ENCODE measurements at places on chromosomes 1 and 21.

DNA sequence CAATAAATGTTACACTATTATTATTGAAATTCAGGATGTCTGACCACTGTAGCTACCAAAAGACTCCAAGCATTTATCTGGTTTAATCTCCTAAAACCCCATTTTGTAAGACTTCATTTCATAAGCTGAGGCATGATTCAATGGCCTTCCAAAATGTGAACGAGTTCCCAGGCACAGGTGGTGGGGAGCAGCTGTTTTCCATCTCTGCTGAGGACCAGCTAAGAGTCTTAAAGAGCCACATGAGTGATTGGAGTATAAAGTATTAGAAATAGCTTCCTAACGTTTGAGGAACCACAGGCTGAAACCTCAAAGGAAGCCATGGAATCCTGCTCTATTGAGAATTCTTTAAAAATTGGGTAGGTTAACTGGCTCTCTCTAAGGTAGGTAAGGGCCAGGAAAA lies 44.9 kb downstream of the SEC16B start:
- no peak for DNase-seq

DNA sequence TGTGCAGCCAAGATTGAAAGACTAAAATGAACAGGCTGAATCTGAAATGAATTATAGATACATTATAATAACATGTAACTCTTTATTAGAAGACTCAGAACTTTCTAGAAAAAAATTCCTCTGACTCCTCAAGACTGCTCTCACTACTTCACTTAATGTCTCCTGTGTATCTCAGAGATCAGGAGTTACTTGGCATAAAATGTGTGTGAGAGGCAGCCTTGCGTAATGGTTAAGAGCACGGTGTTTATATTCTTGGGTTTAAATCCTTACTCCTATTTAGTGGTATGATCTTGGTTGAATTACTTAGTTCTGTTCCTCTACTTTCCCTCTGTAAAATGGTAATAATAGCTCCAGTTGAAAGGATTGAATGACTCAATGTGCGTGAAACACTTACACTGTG lies 634.9 kb downstream of the LTN1 start:
- no peak for DNase-seq

- DNase-seq = no peak
These were observed 463.4 kb downstream of the CAMTA1 start for GRCh38 chr1:7248549-7249199.

DNA sequence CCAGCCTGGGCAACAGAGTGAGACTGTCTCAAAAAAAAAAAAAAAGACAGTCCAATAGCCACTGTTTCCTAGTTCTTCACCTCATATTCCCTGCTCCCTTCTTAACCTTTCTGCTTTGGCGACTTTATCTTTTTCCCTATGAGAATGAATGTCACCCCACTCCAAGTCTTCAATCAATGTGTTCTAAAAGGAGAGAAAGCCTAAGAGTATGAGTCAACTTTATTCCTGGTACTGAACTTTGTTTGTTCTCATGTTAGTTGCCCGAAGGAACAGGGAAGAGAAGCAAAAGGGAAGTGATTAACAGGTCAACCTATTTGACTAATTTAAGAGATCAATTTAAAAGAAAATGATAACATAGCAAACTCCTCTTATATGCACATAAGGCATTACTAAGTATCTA lies 39.9 kb upstream of the SLC16A1 start:
- DNase-seq = no peak

- DNase-seq = no peak
These were observed 7.0 kb upstream of the RNF19B start for GRCh38 chr1:32971576-32971975.

DNA sequence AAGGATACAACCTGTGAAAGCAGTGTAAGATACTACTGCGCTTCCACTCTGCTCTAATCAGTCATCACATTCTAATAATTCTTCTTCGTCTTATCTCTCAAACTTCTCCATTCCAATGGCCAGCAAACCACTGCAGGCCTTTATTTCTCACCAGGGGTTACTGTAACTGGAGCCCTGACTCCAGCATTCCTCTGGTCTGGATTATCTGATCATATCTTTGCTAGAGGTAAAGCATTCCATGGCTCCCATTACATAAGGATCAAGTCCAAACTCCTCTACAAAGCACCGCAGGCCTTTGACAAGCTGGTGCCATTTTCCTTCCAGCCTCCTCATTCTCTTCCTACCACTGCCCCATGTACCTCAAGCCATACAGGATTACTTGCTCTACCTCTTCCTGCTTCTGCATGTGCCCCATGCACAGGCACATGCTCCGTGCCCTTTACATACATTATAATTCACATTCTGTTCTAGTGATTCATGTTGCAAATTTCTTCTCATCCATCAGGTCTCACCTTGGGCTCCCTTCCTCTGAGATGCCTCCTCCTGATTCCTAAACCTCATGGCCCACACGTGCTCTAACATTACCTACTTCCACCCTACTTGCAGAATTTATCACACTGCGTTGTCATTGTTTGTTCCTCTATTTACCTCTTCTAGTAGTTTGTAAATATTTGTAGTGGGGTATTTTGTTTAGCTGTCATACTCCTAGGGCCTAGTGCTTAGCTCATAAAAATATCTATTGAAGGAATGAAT lies 9.3 kb upstream of the SERBP1 start:
- DNase-seq = no peak

DNA sequence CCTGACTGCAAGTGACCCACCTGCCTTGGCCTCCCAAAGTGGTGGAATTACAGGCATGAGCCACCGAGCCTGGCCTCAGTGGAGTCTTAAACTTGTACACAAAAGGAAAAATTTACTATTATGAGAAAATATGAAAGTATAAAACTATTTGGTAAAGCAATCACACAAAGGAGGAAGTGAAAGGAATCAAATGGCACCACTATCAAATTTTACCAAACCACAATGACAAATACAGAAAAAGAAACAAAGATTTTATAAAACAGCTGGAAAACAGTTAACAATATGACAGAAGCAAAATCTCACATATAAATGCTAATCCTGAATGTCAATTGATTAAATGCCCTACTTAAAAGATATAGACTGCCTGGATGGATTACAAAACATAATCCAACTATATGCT lies 42.1 kb upstream of the NEGR1 start:
- DNase-seq = no peak

- DNase-seq = no peak
These were observed 11.8 kb downstream of the SEC16B start for GRCh38 chr1:177958092-177958491.

GRCh38 chr1:30010506-30011106 lies 712.8 kb downstream of the MATN1 start:
- DNase-seq = no peak

GRCh38 chr1:67683316-67683715 lies 1.7 kb upstream of the GADD45A start:
- DNase-seq = no peak

GRCh38 chr1:26882696-26883463 lies 7.2 kb downstream of the GPN2 start:
- DNase-seq = no peak

GRCh38 chr1:225526878-225527277 lies 99.0 kb upstream of the LBR start:
- no peak for DNase-seq

- no peak for DNase-seq
These were observed 2.6 kb downstream of the SLAMF8 start for GRCh38 chr1:159829273-159829634.

DNA sequence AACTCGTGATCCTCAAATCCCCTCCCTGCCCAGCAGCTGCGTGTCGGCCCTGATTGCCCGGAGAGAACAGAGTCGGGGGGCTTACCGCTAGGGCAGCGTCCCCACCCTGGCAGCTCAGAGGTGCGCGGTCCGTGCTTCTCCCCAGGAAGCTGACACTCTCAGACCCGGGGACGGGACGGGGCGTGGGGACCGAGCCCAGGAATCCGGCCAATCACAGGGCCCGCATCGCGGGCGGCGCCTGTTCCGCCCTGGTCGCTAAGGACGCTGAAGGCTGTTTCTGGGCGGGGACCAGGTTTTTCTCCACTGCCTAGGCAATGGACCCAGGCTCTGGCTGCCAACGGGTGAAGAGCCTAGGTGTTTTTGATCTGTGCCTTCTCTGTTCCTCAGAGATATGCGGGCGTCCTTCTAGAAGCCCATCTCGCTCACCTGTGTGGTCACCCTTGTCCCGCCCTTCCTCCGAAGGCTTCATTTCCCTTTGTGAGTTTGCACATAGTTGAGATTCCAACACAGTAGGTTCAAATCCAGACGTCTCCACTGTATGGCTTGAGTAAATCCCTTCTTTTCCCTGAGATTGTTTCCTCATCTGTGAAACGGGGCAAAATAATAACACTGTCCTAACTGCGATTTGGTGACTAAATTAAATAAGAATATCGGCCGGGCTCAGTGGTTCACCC lies at the start of gene C1orf87:
Gene C1orf87 (minus strand): TSS at position 166 of the 674 bp plus-strand sequence. CDS start 1,127 bp downstream, outside the sequence.
- DNase-seq = no peak

GRCh38 chr1:208247696-208248095 lies 3.5 kb upstream of the PLXNA2 start:
- DNase-seq = no peak

GRCh38 chr1:198771563-198772153 lies 132.8 kb downstream of the PTPRC start:
- peak; percentile 4 for DNase-seq

GRCh38 chr1:1237874-1238701 lies 6.1 kb downstream of the B3GALT6 start:
- DNase-seq = no peak

GRCh38 chr1:31432592-31433395 lies 19.8 kb downstream of the SERINC2 start:
- DNase-seq = no peak

DNA sequence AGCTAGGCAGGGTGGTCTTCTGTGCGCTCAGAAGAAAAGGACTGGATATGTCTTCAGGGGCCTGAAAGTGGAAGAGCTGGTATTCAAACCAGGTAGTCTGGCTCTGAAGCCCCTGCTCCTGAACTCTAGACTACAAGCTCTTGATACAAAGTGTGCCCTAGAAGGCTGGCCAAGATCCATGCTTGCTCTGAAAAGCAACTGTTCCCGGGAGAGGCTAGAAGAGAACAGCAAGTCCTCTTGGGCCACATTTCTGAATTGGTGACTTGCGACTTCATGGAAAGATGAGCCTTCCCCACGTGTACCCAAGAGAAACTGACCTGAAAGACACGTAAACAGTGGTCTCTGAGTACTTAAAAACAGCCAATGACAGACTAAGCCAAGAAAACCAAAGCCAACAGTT lies 123.3 kb upstream of the GRIK3 start:
- DNase-seq = no peak

DNA sequence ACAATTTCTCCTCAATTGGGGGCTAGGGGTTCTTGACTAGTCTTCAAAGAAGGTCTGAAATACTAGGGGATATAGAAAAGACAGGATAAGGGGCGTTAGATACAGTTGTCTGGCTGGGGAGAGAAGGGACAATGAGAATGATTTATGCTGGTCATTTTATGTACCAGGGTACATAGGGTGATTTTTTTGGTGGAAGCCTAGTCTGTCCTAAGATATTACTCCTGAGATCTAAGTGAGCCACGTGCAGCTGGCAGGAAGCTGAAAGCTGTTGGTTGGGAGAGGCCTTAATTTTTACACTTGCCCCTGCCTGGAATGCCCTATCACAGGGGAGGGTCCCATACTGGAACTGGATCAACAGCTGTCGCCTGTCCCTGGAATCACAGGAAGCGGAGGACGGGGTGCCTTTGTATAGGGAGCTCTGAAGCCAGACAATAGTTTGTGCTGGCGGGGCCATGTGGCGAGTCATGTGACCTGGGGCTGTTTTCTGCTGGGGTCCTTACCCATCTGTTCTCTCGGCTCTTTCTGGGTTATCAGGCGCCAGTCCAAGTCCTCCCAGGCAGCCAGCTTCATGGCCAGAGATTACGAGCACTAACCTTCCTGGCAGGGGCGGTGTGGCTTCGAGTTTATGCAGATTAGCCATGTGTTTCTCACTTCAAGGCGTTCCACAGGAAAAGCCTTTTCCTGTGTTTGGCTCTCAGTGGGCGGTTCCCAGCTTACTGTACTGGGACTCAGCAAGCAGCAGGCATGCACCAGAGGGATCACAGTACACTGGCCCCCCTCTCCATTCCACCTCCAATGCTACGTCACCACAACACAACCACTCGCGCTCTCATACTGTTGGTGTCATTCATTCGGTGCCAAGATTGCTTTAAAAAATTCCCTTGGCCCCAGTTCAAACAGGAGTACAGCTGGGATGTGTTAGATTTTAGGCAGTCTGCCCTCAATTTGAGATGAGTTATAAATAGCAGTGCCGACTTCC lies 27.5 kb downstream of the ARID1A start:
- peak; percentile 94 for DNase-seq

DNA sequence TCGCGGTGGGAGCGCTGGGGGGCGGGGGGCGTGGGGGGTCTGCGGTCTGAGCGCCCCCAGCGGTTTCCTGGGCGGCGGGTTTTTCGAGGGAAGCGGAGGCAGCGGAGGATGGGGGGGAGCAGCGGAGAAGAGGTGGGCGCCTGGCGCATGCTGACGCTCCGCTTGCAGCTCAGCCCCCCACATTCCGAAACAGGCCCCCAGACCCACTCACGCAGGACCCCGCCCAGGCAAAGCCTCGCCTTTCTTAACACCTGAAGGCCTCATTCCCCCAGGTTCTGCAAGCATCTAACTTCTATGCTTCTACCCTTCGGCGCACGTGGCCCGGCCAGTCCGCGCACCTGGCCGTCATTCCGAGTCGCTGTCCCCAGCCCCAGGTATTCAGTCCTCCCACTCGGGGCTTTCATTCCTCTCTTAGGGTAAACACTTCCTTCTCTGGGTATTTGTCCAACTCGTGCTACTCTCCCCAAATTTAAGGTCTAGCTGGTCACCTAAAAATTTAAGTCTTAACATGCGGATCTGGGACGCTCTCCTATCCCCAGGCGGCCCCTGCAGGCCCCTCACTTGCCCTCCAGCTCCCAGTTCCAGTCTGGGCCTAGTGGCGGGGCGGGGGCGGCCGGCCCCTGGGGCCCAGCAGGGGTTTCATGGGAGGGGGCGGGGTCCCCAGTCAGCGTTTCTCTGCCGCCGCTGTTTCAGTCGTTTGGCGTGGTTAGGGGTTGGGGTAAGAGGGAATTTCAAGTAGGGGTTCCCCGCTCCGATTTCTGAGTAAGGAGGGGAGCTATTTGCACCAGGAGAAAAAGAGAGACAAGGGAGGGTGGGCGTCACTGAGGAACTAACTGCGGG lies 2.8 kb upstream of the ZBTB7B start:
- DNase-seq = peak; percentile 54

GRCh38 chr1:95558791-95559190 lies 324.8 kb downstream of the RWDD3 start:
- DNase-seq = no peak

GRCh38 chr1:59678493-59679228 lies 136.1 kb upstream of the HOOK1 start:
- no peak for DNase-seq

DNA sequence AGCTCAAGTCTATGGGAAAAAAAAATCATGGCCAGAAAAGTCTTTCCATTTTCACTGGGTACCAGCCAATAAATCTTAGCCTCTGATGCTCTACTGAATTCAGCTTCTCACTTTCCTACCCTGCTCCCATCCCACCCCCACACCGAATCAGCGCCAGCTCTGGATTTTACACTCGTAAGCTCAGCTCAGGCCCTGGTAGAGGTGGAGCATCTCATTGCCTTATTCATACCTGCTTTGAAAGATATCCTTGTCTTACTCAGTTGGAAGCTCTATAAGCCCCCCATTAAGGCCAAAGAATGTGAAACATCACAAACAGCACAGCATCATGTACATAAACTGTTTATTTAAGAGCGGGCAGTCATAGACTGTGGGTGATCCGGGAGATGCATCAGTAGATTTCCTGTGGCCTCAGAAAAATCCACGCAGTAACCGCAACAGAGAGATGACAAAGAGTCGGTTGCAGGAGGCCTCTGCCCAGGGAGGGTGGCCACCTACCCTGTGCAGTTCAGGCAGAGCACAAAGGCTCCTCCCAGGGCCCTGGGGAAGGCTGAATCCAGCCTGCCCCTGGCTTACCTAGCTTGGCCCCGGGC lies 36.4 kb upstream of the ETS2 start:
- DNase-seq = no peak

GRCh38 chr1:56696663-56697062 lies 51.5 kb downstream of the PRKAA2 start:
- no peak for DNase-seq

All from NCI-H1092 treated with DMSO at 0.1 percent for 48 hours (cell line).